ENCODE measurements at places on chromosomes 16 and 17.
A peak's percentile ranks its signal among the peaks of the same experiment; 100 is the strongest.

DNA sequence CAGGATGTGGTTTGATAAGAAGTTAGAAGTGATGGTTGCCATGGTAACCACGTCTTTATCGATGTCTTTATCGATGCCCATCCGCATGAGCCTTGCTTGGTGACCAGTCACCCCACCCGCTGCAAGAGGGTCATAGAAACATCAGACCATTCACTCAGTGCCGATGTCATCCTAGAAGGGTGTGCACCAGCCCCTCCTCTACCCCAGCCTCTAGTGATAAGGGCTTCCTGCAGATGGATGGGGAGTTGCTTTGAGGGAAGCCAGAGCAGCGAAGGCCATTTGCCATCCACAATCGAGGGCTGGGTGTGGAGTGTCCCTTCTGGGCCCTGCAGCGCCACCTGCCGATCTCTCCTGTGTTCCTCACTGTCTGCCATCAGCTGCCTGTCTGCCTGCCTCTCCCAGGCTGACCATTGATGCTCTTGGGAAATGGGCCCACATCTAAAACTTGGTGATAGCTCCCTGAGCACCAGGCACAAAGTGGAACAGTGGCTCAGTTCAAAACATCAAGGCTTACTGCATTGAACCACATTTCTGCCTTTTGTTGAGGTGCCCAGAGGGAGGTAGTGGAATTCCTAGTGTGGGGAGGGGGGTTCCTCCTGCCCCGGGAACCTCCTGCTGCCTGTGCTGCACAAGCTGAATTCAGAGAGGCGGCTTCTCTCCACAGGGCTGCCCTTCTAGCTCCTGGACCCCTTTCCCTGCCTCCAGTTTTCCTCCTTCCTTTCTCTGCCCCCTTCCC, 8.9 kb downstream of the CALB2 start:
- DNase-seq: peak; percentile 40

- no peak for DNase-seq
Measured at GRCh38 chr16:2324296-2324859, 16.1 kb downstream of the ABCA3 start.

DNA sequence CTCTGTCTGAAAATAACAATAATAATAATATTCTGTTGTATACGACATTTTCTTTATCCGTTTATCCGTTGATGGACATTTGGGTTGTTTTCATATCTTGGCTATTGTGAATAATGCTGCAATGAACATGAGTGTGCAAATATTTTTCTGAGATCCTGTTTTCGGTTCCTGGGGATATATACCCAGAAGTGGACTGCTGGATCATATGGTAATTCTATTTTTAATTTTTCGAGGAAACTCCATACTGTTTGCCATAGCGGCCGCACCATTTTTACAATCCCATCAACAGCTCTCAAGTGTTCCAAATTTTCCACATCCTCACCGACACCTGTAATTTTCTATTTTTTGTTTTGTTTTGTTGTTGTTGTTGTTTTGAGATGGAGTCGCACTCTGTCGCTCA, 5.3 kb upstream of the PRSS41 start:
- no peak for DNase-seq

- DNase-seq: no peak
Measured at GRCh38 chr16:23223368-23223767, 40.8 kb downstream of the SCNN1G start.

DNA sequence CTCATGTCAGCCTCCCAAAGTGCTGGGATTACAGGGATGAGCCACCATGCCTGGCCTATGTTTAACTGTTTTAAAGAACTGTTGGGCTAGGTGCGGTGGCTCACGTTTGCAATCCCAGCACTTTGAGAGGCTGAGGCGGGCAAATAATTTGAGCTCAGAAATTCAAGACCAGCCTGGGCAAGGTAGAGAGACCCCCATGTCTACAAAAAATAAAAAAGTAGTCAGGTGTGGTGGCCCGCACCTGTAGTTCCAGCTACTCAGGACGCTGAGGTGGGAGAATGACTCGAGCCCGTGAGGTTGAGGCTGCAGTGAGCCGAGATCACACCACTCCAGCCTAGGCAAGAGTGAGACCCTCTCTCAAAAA, 1.9 kb upstream of the ITGAL start:
- no peak for DNase-seq

DNA sequence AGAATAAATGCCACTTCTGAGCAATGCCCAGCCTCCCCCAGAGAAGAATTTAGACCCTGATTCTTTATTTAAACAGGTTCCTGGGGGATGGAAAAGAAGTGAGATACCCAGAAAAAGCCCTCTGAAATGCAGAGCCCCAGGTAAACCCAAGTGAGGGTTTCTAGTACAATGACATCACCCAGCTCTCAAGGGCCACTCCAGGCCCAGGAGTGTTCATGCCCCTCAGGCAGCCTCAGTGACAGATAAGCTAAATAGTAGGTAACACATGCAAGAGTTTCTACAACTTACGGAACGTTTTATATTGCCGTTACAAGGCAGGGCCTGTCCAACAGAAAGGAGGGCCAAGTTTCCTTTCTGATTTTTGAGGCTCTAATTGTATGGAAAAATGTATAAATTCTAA, 683.7 kb upstream of the SALL1 start:
- DNase-seq: no peak

GRCh38 chr17:50035945-50036344, 20.0 kb upstream of the ITGA3 start:
- DNase-seq: no peak

GRCh38 chr16:56923481-56924091, 8.4 kb upstream of the HERPUD1 start:
- DNase-seq: no peak

DNA sequence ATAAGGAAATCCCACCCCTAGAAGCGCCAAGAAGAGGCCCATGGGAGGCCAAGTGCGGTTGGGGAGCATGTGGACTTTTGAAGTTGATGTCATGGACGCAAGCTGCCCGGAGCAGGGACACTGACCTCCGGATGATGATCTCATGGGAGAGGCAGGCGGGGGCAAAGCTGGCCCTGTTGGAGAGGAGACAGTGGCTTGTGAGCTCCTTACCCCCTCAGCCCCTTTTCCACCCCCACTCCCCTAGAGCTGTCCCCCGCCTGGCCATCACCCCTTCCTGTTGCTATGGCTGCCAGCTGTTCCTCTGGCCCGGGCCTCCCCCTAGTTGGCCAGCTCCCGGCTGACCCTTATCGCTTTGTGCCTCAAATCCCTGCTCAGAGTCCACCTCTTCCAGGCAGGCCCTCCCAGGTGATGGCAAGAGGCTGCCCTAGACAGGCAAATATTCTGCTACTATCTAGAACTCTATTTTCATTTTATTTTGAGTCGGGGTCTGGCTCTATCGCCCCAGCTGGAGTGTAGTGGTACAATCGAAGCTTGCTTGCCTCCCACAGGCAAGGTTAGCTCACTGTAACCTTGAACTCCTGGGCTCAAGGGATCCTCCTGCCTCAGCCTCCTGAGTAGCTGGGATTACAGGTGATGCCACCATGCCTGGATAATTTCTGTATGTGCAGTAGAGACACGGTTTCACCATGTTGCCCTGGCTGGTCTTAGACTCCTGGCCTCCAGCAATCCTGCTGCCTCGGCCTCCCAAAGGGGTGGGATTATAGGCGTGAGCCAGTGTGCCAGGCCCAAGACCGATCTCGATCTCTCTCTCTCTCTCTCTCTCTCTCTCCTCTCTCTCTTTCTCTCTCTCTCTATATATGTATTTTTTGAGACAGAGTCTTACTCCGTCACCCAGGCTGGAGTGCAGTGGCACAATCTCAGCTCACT, 6.6 kb downstream of the NOTUM start:
- no peak for DNase-seq

DNA sequence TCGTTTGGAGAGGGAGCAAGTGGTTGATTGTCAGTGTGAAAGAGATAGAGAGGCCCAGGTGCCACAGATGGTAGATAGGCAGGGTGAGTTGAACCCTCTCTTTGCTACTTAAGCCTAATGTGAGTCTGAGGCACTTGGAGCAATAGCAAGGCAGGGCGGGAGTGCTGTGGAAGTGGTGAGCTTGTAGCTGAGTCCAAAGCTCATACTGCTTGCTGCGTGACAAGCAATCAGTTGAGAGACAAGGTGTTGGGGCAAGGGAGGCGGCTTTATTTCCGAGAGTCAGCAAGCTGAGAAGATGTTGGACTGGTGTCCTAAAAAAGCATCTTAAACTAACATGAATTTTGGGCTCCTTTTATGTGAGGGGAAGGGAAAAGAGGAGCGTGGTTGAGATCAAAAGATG, 112.9 kb upstream of the ZKSCAN2 start:
- no peak for DNase-seq

GRCh38 chr16:69848637-69849545, 86.8 kb downstream of the WWP2 start:
- DNase-seq: no peak

DNA sequence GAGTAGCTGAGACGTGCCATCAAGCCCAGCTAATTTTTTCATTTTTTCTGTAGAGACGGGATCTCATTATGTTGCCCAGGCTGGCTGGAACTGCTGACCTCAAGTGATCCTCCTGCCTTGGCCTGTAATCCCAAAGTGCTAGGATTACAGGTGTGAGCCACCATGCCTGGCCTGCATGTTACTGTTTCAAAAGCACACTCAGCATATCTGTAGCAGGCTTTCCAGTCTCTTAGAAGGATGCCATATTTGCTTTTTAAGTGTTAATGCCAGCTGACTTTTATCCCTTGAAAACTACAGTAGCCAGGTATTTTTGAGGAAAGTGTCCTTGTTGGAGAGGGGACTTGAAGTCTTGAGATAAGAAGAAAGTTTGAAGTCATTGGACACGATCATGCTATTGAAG, 15.3 kb upstream of the SPAG9 start:
- no peak for DNase-seq

DNA sequence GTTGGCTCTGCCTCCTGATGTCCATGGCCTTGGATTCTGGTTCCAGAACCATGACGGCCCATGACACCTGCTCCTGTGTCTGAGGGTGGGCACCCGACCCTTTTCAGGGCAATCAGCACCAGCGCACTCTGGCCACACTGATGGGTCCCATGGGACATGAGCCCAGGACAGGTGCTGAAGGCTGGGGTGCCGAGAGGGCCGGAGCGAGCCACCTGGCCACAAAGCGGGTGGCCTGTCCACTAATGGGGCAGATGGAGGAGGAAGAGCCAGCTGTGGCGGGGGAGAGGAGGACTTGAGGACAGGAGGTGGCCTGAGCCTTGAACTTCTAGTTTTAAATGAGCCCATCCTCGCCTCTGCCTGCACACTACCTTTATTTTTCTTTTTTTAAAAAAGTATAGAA, 31.2 kb upstream of the MTSS2 start:
- DNase-seq: no peak

DNA sequence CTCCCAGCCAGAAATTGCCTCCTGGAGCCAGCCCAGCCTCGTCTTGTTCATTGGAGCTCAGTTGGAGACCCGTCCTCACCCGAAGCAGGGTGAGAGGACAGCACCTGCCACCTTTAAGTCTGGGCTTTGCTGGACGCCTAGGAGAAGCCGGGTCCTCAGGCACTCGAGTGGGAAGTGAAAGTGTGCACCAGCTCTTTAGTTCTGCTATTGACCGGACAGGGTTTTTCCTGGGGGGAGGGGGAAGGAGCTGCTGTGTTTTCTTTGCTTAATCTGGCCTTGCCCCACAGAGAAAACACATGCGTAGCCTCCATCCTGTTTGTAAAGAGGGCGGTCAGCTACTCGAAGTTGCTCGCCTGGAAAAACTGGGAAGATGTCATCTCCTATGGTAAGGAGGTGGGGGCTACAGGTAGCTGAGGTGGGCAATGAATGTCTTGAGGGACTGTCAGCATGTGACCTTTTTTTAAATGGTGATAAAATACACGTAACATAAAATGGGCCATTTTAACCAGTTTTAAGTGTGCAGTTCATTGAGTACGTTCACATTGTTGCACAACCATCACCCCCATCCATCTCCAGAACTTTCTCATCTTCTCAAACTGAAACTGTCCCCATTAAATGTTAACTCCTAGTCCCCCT, 34.4 kb downstream of the CMIP start:
- no peak for DNase-seq

GRCh38 chr16:12095275-12096156, 119.0 kb downstream of the SNX29 start:
- peak; percentile 68 for DNase-seq

DNA sequence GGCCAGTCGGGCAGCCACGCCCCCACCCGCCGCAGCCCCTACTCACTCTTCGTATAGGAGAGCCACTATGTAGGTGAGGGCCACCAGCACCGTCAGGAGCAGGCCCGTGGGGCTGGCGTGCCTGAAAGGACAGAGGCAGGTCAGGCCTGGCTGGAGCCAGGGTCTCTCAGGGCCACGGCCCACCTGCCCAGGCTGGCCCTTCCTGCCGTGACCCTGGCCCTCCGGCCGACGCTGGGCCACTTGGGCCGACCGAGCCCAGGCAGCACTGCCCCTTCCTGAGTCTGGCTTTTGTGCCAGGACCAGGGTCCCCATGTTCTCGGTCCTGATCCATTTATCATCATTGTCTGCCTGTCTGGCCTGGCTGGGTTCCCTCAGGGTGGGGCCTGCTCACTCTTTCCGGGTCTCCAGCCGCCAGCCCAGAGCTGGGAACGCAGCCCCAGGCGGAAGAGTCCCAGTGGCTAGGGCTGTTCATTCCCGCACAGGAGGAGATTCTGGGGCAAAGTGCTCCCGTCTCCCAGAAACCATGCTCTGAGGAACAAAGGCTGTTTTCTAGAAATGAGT, 10.1 kb upstream of the RASD1 start:
- no peak for DNase-seq

DNA sequence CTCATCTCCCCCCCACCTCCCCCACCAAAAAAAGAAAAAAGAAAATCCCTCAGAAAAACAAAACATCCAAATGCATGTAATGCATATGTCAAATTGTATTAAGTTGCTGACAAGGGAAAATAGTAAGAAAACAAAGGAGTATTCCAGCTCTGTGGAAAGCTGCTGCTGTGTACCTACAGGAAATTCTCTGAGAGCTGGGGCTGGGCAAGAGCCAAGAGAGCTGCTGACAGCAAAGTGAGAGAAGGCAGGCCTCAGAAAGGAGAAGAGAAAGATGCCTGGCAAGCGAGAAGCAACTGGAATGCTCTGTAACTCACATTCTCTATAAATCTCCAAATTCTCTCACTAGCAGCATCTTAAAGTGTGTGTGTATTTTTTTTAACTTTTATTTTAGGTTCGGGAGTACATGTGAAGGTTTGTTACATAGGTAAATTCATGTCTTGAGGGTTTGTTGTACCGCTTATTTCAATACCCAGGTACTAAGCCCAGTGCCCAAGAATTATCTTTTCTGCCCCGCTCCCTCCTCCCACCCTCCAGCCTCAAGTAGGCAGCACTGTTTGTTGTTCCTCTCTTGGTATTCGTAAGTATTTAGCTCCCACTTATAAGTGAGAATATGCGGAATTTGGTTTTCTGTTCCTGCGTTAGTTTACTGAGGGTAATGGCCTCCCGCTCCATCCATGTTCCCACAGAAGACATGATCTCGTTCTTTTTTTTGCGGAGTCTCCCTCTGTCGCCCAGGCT, 24.4 kb downstream of the CNTROB start:
- no peak for DNase-seq

GRCh38 chr16:80851831-80852230, 47.4 kb upstream of the CDYL2 start:
- no peak for DNase-seq

- no peak for DNase-seq
Measured at GRCh38 chr16:82796047-82796446, 169.3 kb downstream of the CDH13 start.

GRCh38 chr17:37043201-37043600, 94.4 kb downstream of the AATF start:
- DNase-seq: no peak

GRCh38 chr17:44044071-44044470, 22.4 kb downstream of the LSM12 start:
- no peak for DNase-seq
